Karpas-422 (cell line): ENCODE measurements at places on chromosomes 13 and 19. TPM values are rescaled to one million over a fixed set of nuclear protein-coding genes. Genes with fewer than 3 reads are reported as not detected.
A peak's percentile ranks its signal among the peaks of the same experiment; 100 is the strongest.

The KLK2 gene
- total RNA-seq: 0.11 and 1.8 TPM in 2 replicates

The ARMC6 gene
- 25.1 and 43.6 TPM in 2 replicates for total RNA-seq

The CEACAM1 gene
- 0.56 and 3.5 TPM in 2 replicates for total RNA-seq

- no peak for DNase-seq
Measured at GRCh38 chr13:75935805-75936204, 299.7 kb downstream of the LMO7 start.

- DNase-seq: peak; percentile 91
Measured at GRCh38 chr19:873084-873483, 13.6 kb downstream of the CFD start.

- DNase-seq: no peak
Measured at GRCh38 chr13:66581675-66582074, 648.5 kb downstream of the PCDH9 start.

- DNase-seq: peak; percentile 90
Measured at GRCh38 chr19:14536926-14537692, 7.7 kb downstream of the TECR start.

GRCh38 chr19:3281026-3281425, 56.6 kb downstream of the CELF5 start:
- DNase-seq: no peak

DNA sequence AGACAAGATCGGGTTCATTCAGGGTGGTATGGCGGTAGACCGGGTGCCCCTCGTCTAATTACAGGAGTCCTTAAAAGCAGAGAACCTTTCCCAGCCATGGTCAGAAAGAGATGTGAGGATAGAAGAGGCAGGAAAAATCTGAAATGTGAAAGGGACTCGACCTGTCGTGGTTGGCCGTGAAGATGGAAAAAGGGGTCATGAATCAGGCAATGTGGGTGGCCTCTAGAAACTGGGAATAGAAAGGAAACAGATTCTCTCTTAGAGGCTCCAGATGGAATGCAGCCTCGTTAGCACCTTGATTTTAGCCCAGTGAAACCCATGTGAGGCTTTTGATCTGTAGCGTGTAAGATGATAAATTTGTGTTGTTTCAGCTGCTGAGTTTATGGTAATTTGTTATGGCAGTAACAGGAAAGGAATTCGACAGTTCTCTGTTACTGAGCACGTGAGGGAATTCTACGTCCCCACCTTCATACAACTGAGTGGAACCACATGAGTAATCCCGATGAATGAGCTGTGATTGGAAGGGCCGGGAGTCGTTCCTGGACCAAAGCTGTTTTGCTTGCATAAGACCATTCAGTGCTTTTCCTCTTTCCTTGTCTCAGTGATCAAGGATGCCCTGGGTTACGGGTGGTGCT, 11.0 kb upstream of the CA11 start:
- no peak for DNase-seq

GRCh38 chr19:6772866-6773322, 386 bp downstream of the VAV1 start:
- no peak for DNase-seq

The MYCBP2 gene
- 178 and 188 TPM in 2 replicates for total RNA-seq

The ADAT3 gene
- 1.2 and 5.2 TPM in 2 replicates for total RNA-seq

The PSG1 gene
- not detected in 2 replicates for total RNA-seq

GRCh38 chr13:109154966-109155761, 525.8 kb downstream of the MYO16 start:
- DNase-seq: no peak

DNA sequence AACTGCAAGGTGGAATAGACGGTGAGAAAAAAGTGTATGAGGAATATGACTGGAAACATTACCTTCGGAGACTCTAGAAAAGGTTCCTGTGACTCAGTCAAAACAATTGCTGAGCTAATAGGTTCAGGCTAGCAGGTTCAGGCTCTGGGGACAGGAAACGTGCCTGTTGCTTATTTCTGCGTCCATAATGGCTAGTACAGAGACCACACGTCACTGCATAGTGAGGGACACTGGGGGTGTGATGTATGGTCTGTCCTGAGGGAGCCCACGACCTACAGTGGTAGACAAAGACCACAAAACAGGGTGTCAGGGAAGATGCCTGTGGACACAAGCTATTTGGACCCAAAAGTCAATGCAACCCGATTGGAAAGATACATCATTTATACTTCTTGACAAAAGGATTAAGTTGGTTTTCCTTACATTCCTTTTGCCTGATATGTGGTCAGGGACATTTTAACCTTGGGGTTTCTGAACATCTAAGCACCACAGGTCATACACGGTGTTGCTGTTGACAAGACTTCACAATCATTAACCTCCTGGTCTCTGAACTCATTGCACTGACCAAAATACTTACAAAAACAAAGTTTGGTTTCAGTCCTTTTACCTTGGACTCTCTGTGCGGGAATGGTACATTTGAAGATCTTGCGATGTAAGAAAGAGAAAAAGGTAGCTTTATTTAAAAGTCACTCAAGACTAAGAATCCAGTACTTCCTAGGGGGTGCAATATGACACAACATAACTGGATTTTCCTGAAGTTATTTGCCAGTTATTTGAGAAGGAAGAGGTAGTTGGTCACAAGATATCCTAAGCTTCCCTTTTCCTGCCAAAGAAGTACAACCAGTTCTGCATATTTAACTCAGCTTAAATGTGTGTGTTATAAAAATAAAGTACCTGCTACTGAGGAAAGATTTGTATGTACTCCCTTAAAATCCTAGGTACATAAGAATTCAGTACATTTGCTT, 20.0 kb downstream of the CRYL1 start:
- no peak for DNase-seq

- no peak for DNase-seq
Measured at GRCh38 chr13:70874636-70875035, 766.4 kb upstream of the KLHL1 start.

DNA sequence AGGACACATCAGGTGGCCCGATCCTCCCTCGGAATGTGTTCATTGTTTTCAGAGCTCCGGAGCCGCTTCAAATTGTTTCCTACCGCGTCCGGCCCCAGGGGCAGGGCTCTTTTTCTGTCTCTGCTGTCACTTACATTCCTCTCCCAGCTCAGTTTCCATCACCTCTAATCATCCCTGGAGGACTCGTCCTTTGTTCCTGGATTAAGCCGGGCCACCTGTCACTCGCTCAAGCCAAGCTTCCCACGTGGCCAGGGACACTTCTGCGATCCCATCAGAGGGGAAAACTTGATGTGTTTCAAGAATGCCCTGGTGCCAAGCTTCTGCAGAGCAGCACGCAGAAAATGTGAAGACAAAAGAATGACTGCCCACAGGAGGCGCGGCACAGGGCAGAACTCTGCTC, 13.5 kb downstream of the IL17D start:
- DNase-seq: no peak

GRCh38 chr13:49681842-49682435, 9.3 kb downstream of the EBPL start:
- no peak for DNase-seq

DNA sequence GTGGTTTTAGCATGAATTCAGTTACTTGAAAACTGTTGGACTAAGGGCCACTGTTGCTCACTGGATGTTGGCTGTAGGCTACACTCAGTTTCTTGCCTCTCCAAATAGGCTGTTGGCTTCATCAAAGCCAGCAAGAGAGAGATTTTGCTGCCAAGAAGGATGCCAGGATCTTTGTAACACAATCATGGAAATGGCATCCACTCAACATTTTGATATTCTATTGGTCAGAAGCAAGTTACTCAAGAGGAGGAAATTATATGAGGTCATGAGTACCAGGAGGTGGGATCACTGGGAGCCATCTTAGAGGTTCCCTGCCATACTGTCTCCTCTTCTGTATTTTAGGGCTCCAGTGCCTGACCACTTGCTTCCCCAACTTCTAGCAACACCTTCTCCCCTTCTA, 30.6 kb downstream of the SYDE1 start:
- no peak for DNase-seq

The PNKP gene
- 49.4 and 101 TPM in 2 replicates for total RNA-seq

The LILRA1 gene
- total RNA-seq: not detected in 2 replicates

- DNase-seq: no peak
Measured at GRCh38 chr19:52923778-52924593, 758 bp upstream of the ZNF888 start.

- peak; percentile 89 for DNase-seq
Measured at GRCh38 chr19:44903602-44904425, 1.8 kb upstream of the APOE start.

- DNase-seq: no peak
Measured at GRCh38 chr13:94308832-94309231, 170.7 kb downstream of the DCT start.

DNA sequence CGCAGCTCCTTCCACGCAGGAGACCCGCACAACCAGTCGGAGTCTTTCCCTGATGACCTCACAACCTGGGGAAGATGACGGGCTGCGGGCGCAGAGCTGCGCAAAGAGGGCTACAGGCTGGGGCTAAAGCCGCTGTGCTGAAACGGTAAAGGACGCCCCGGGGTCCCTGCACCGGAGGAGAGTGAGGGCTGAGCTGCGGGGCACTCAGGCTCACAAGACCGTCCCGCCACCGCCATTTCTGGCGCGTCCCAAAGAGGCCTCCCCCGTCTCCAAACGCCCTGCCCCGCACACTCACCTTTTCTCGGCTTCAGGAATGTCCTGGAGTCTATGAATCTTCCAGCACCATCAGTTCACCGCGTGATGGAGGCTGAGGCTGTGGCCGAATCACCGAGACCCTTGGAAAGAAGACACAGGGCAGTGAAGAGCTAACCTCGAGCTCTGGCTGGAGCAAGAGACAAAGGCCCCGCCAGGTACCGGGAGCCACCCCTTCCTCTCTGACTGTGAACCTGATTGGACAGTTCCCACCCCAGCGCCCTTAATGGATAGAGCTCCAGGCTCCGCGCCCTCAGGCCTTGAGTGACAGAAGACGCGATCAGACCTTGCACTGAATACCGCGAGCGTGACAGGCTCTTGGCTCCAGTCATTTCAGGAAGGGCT, 41.8 kb upstream of the ZNF429 start:
- peak; percentile 70 for DNase-seq

GRCh38 chr13:31248361-31248760, 48.6 kb downstream of the B3GLCT start:
- DNase-seq: no peak

The DMKN gene
- total RNA-seq: 5.0 and 9.3 TPM in 2 replicates

DNA sequence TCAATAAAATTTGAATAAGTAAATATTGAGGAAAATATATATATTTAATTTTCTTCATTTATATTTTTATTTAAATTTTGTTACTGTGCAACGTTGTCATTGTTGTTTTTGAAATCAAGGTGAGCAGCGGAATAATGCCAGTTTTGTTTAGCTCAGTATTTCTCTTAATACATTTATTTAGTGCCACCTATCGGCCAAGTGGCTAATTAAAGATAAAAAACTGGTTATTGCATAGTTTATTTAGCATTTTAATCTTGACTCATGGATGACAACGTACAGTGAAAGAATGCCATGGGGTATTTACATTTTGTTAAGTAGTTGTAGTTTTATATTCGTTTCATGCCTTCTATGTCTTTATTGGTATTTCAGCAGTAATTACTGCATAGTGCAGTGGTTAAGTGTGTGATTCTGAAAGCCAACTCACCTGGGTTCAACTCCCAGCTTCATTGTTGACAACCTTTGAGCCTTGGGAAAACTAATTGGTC, 265.9 kb downstream of the MYO16 start:
- peak; percentile 79 for DNase-seq

The FCAR gene
- not detected in 2 replicates for total RNA-seq

- no peak for DNase-seq
Measured at GRCh38 chr19:38135150-38135998, 88.6 kb downstream of the DPF1 start.

DNA sequence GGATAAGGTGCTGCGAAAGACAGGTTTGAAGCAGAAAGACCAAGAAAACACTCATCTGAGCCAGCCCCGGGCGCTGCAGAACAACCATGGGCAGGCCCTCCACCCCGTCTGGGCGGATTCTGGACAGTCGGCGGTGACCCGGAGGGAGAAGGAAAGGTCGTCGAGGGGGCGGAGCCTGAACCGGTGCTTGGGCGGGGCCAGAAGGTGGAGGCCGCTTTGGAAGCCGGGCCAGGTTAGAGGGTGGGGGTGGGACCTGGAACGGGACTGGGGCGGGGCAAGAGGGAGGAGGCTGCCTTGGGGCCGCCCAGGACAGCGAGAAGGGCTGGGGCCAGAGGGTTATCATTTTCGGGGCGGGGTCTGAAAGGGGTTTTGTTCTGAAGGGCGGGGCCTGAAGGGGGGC, 5.0 kb upstream of the ZNF765 start:
- peak; percentile 43 for DNase-seq
